ENCODE measurements at places on chromosomes 3 and 15.

DNA sequence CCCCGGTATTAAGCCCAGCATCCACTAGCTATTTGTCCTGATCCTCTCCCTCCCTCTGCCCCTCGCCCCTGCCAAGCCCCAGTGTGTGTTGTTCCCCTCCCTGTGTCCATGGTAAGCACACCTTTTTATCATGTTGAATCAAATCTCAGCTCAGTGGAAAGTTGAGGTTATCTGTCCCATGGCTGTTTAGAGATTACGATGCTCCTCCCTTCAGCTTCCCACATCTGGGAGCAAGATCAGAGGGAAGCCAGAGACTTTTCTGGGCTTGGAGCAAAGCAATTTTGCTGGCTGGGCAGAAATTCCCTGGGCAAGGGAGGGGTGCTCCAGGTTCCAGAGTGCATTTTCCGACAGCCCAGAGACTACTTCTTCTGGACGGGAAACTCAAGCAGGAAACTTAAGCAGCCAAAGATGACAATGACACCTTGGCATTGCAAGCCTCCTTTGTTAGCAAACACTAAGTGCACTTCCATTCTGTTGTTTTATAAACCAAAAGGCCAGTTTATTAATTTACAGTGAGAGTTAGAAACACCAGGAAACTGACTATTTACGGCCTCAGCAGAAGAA, 104.5 kb downstream of the MESD start:
- no peak for DNase-seq

DNA sequence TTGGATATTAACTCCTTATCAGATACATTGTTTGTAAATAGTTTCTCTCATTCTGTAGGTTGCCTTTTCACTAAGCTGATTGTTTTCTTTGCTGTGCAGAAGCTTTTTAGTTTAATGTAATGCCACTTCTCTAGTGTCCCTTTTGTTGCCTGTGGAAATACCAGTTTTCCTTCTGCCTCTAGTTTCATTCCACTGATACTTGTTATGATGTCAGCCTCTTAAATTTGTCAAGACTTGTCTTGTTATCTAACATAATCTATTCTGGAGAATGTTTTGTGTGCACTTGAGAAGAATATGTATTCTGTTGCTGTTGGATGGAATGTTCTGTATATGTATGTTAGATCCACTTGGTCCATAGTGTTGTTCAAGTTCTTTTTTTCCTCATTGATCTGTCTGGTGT, 18.0 kb upstream of the CEP152 start:
- no peak for DNase-seq

DNA sequence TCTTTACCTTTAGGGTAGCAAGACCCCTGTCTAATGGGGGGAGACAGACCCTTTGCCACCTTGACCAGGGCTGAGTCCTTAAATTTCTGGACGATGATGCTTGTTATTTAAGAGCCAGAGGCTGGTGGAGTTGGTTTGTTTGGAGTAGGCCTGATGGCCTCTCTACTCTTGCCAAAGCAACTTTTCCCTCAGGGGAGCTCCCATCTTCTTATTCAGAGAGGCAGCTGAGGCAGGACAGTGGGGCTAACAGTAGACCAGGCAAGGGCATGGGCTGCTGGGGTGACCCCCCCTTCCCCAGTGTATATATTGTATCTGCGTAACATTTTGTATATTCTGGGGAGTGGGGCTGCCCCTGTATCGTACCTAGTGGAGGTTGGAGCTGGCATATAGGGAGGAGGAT, 10.3 kb downstream of the RPS17 start:
- DNase-seq, result no peak

- DNase-seq, result no peak
Measured at GRCh38 chr15:80480909-80481308, 76.7 kb downstream of the ARNT2 start.

Data from NCI-H146 (cell line).